ENCODE measurements at places on chromosomes 5 and 9. TPM values are rescaled to one million over a fixed set of nuclear protein-coding genes. Genes with fewer than 3 reads are reported as not detected.
A peak's percentile ranks its signal among the peaks of the same experiment; 100 is the strongest.

Gene SH3GL2
- total RNA-seq: not detected

Gene GEMIN5
- total RNA-seq: 32.1 TPM

Gene SMIM33
- not detected for total RNA-seq

Gene TMEM174
- total RNA-seq: not detected

Gene ABO
- not detected for total RNA-seq

Gene ADGRD2
- total RNA-seq: not detected

- H3K27me3 ChIP-seq: peaks cover 30% of the 10 kb centered on the region
- no peaks in the 10 kb centered on the region for H3K36me3 ChIP-seq
- no peak overlapping the region for H3K4me3 ChIP-seq
- peak; percentile 25 for DNase-seq
Measured at GRCh38 chr9:135098400-135099105, 11.1 kb downstream of the OLFM1 start.

DNA sequence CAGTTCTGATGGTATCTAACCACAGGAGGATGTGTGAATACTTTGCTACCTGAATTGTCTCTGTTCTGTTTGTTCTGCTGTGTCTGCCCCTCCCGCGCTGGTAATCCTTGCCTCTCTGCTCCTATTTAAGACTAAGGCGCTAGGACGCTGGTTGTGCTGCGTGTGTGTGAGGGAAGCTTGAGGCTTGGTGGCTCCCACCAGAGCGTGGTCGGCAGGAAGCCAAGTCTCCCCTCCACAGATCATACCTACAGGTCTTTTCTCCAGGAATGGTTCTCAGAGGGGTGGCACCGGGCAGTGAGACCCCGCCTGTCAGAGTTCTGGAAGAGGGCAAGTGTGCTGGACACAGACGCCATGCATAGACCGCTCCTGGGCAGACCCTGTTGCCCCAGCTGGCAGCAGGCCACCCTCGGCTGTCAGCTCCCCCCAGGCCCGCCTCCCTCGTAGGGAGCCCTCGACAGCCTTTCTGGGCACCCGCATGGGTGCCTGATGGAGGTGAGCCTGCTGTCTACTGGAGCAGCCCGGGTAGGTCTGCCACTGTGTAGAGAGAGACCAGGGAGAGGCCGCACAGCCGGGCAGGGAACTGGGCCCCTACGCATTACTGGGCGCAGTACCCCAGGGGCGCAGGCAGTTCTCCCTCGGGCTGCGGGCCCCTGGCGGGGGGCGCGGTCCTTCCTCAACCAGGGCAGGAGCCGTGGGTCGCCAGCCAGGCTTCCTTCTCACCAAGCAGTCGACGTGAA, 53.4 kb upstream of the ROR2 start:
- H3K4me3 ChIP-seq: no peak overlapping the region
- DNase-seq: no peak
- H3K4me1 ChIP-seq: no peaks in the 10 kb centered on the region
- H3K27me3 ChIP-seq: peaks cover 3% of the 10 kb centered on the region
- H3K36me3 ChIP-seq: no peaks in the 10 kb centered on the region

GRCh38 chr5:179122411-179123108, 62.4 kb downstream of the ZNF354C start:
- no peaks in the 10 kb centered on the region for H3K27me3 ChIP-seq
- no peaks in the 10 kb centered on the region for H3K36me3 ChIP-seq
- no peak overlapping the region for H3K4me3 ChIP-seq
- DNase-seq: no peak

DNA sequence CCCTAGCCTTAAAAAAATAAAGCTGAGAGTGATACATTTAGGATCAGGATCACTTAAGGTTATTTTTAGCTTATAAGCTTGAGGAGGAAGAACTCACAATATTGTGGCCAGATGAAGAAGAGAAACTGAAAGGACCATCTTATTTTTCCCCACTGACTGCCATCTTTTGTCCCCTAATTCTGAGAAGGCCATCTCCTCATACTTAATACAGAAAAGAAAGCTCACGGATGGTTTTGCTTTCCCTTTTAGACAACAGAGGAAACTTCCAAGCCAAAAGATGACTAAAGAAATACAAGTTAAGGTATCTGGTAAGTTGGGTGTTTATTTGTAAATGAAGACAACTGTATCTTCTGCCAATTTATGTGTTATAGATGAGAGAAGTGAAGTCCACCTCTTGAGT, 36.4 kb downstream of the ERAP1 start:
- peaks cover 51% of the 10 kb centered on the region for H3K36me3 ChIP-seq
- H3K4me1 ChIP-seq: peaks cover 16% of the 10 kb centered on the region
- H3K27ac ChIP-seq: peak overlapping the region; percentile 72

DNA sequence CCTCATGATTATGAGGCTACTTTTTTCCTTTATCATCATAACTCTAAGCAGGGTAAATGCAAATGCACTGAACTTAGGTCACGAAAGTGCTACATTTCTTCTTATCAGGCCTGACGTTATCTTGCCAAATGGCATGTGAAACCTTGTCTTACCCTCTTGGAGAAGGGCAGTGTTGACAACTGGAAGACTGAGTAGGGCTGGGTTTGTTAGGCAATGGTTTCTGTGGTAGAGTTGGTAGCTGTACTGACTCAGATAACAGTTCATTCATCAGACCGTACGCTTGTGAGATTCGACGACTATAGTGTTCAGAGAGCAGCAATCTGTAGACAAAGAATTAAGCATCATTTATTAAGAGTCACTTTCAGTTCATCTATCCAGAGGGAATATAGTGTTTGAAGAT, 127.7 kb downstream of the CPLANE1 start:
- H3K4me3 ChIP-seq: no peak overlapping the region
- DNase-seq: no peak
- H3K36me3 ChIP-seq: peaks cover 7% of the 10 kb centered on the region
- H3K27ac ChIP-seq: no peak overlapping the region
- no peaks in the 10 kb centered on the region for H3K27me3 ChIP-seq

DNA sequence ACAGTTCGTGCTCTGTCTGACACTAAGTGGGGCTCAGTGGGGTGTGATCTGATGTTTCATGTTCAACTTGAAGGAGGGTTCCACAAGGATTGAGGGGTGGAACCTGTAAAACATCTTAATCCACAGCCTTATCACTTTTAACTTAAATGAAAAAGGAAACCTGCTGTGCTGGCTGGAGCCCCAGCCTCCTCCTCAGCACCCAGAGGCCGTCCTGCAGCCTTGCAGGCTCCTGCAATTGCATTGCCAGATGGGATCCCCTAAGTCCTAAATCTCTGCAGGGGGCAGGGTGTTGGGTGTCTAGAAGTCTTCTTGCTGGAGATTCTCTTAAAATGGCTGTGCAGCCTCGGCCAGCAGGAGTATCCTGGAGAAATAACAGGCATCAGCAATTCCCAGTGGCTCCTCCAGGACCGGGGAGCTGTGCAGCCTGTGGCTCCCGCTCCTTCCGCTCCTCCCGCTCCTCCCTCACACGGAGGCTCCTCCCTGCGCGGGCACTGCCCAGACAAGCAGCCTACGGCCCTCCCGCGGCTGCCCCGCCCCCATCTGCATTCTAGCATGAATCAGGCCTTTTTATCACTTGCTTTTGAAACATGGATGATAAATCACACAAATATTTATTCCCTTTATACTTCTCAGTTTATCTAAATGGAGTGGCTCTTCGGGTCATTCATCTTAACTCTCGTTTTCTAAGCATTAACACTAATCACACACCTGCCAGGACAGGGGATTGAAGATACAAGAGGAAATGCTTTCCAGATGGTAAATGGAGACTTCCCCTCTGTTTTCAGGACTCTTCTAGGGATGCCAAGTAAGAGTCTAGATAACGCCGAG, 131.0 kb downstream of the ADAMTS16 start:
- peaks cover 2% of the 10 kb centered on the region for H3K27me3 ChIP-seq
- no peaks in the 10 kb centered on the region for H3K36me3 ChIP-seq
- H3K4me1 ChIP-seq: no peaks in the 10 kb centered on the region
- H3K27ac ChIP-seq: no peak overlapping the region
- no peak for DNase-seq

DNA sequence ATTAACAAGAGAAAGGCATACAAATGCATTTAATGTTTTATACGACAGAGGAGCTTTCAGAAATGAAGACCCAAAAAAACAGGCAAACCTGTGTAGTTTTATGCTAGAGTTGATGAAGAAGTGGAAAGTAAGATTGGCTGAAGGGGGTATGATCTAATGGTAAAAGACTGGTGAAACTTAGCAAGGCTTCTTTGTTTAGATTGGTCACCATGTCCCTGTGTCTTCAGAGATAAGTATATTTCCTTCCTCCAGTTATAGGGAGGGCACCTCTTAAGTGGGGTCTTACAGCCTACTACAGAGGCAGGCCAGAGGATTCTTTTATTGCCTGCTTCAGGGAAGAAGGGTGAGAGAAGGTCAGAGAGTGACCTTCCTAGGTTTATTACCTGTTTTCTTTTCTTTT, 56.4 kb downstream of the PRKACG start:
- H3K36me3 ChIP-seq: no peaks in the 10 kb centered on the region
- no peak overlapping the region for H3K4me3 ChIP-seq
- no peak overlapping the region for H3K27ac ChIP-seq

DNA sequence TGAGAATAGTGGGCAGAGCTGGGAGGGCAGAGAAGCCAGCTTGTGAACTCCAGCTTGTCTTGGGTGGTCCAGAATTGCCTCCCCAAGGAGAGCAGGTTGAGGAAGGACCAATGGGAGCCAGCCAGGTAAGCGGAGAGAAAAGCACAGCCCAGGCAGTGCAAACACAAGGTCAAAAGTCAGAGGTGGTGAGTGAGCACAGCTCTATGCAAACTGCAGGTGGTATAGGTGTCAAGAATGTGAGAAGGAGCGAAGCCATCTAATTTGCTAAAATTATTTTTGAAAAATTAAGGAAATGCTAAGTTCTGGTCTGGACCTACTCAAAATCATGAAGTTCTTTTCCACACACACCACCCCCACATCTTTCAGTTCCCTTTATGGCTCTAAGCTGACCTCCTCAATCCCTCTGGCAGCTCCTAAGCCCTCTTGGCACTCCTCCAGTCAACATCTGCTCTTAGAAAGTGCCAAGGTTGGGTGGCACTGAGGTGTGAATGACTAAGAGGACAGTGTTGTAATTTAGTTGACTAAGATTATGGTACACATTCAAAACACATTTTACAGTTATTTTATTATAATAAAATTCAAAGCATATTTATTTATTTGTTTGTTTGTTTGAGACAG, 6.6 kb upstream of the OTULINL start:
- H3K4me1 ChIP-seq: no peaks in the 10 kb centered on the region
- no peak overlapping the region for H3K4me3 ChIP-seq
- no peak overlapping the region for H3K27ac ChIP-seq
- no peak for DNase-seq
- H3K27me3 ChIP-seq: peaks cover 5% of the 10 kb centered on the region

DNA sequence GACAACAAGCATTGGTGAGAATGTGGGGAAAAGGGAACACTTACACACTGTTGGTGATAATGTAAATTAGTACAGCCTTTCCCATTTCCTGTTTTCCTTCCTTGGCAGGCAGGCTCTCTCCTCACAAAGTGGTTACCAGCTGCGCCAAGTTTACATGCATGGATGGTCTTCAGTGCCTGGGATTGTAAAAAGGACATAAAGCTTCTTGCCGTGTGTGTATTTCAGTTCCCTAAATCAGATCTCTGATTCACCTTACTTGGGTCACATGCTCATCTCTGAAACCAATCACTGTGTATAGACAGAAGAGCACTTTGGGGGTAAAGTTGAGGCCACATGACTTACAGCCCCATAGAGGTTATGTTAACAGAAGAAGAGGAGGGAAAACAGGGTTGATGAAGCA, 92.8 kb downstream of the CAVIN4 start:
- no peaks in the 10 kb centered on the region for H3K4me1 ChIP-seq
- no peak overlapping the region for H3K4me3 ChIP-seq
- peaks cover 9% of the 10 kb centered on the region for H3K27me3 ChIP-seq
- no peak for DNase-seq
- H3K27ac ChIP-seq: no peak overlapping the region

DNA sequence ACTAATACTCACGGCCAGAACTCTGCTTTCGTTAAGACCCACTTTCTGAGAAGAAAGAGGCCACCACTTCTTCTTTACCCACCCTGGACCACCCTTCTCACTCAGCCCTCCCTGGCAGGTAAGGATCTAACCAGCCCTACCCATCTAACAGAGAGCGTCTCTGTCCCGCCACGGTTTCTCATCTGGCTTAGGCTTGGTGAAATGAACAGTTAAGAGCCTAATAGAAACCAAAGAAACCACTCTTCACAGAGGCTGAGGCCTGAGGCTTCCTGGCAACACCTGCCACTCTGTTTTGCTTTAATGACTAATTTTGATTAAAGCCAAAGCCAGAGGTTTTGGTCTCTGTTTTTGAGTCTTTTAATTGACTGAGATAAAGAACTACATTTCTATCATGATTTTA, 354.1 kb upstream of the SLC30A5 start:
- no peak for DNase-seq
- no peak overlapping the region for H3K4me3 ChIP-seq
- H3K4me1 ChIP-seq: peaks cover 8% of the 10 kb centered on the region
- H3K27ac ChIP-seq: no peak overlapping the region

DNA sequence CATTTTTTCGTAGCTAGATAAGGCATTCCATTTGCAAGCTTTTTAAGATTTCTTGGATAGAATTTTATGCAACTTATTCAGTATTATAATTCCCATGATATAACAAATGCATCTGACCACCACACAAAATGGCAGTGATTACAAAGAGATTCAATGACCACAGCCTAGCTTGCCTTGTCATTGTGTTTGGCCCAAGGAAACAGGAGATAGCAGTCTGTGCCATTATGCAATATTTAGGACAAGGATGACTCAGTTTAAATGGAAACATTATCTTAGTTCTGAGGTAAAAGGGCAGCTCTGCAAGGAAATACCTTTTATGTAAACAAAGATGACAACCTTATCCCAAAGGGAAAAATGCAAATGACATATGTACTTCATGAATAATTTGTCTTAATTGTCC, 89.8 kb downstream of the NUDT12 start:
- H3K27me3 ChIP-seq: peaks cover 10% of the 10 kb centered on the region
- no peaks in the 10 kb centered on the region for H3K36me3 ChIP-seq
- H3K4me1 ChIP-seq: no peaks in the 10 kb centered on the region
- DNase-seq: no peak
- H3K4me3 ChIP-seq: no peak overlapping the region
- no peak overlapping the region for H3K27ac ChIP-seq

DNA sequence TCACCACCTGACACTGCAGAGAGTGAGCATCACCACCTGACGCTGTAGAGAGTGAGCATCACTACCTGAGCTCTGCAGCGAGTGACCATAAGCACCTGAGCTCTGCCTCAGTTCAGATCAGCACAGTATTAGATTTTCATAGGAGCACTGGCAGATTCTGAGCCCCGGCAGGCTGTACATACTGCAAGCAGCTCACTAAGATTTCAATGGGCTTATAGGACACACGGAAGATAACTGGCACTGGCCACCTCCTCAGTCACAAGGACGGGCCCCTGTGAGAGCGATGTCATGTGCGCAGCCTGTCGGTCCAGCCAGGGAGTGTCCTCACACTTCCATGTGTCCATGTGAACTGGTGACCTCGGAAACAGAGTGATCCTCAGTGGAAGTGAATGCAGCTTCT, 153.5 kb upstream of the IRX2 start:
- no peak for DNase-seq
- no peak overlapping the region for H3K4me3 ChIP-seq
- no peaks in the 10 kb centered on the region for H3K27me3 ChIP-seq
- H3K4me1 ChIP-seq: no peaks in the 10 kb centered on the region

- no peak overlapping the region for H3K27ac ChIP-seq
- H3K4me3 ChIP-seq: no peak overlapping the region
- H3K4me1 ChIP-seq: no peaks in the 10 kb centered on the region
- no peaks in the 10 kb centered on the region for H3K27me3 ChIP-seq
- H3K36me3 ChIP-seq: no peaks in the 10 kb centered on the region
Measured at GRCh38 chr5:104513640-104514072, 951.1 kb upstream of the NUDT12 start.

Data from activated CD8-positive, alpha-beta T cell treated with anti-CD3 and anti-CD28 coated beads for 36 hours (primary cell).